K562 (cell line): ENCODE measurements at places on chromosomes 12 and 14. TPM values are rescaled to one million over a fixed set of nuclear protein-coding genes. Genes with fewer than 3 reads are reported as not detected.

- H3K27me3 ChIP-seq = no peaks in the 10 kb centered on the region
- H3K27ac ChIP-seq = no peak overlapping the region
- no peak overlapping the region for H3K4me3 ChIP-seq
- DNase-seq = no peak
These were observed 150.5 kb upstream of the KRR1 start for GRCh38 chr12:75661908-75662307.

GRCh38 chr14:34837801-34838322, 37.3 kb downstream of the BAZ1A start:
- H3K36me3 ChIP-seq = peaks cover 37% of the 10 kb centered on the region
- peaks cover under 1% of the 10 kb centered on the region; the same call in 1 of the 2 replicates for H3K4me1 ChIP-seq
- DNase-seq = no peak
- H3K27ac ChIP-seq = no peak overlapping the region
- H3K27me3 ChIP-seq = no peaks in the 10 kb centered on the region

DNA sequence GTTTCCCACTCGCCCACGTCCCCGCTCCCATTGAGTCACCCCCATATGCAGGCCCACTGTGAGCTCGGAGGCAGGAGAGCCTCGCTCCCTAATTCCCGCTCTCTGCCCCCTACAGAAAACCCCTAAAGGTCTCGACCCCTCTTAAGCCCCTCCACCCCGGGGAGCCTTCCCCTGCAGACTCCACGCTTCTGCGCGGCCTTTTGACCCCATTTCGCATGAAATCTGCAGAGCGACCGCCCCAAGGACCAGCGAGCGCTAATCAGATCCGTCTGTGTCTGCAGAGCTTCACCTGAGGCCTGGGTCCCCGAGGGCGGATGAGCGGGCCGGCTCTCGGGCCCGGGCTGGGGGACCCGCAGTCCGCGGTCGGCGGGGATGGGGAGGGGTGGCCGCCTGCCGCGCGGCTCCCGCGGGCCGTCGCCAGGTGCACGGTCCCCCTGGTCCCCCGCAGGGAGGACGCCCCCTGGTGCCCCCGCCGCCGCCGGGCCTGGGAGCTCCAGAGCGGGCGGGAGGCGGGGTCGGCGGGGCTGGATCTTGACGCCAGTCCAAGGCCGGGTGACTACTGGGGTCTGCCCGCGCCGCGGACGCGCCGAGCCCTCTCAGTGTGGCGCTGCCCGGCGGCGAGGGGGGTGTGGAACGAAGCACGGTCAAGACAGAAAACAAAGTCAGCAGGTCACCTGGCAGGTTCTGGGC, 10.1 kb downstream of the BMP4 start:
- H3K4me1 ChIP-seq = no peaks in the 10 kb centered on the region
- no peak overlapping the region for H3K27ac ChIP-seq
- DNase-seq = no peak
- H3K27me3 ChIP-seq = peaks cover 5% of the 10 kb centered on the region
- no peaks in the 10 kb centered on the region for H3K36me3 ChIP-seq

DNA sequence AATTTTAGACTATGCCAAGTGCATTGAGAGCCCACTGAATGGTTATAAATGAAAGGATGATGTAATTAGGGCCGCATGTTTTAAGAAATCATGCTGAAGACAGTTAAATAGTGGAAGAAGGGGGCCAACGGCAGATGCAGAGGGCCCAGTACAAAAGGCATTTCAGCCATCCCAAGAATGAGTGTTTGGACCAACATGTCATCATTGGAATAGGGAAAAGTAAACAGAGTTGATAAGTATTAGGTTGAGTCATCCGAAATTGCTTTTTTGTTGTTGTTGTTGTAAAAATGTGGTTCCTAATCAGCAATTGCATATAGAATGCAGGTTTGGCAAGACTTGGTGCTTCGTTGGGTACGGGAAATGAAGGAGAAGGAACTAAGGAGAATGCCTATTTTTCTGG, 29.5 kb downstream of the BMP4 start:
- H3K4me1 ChIP-seq = no peaks in the 10 kb centered on the region
- DNase-seq = no peak
- H3K27me3 ChIP-seq = no peaks in the 10 kb centered on the region
- H3K27ac ChIP-seq = no peak overlapping the region

DNA sequence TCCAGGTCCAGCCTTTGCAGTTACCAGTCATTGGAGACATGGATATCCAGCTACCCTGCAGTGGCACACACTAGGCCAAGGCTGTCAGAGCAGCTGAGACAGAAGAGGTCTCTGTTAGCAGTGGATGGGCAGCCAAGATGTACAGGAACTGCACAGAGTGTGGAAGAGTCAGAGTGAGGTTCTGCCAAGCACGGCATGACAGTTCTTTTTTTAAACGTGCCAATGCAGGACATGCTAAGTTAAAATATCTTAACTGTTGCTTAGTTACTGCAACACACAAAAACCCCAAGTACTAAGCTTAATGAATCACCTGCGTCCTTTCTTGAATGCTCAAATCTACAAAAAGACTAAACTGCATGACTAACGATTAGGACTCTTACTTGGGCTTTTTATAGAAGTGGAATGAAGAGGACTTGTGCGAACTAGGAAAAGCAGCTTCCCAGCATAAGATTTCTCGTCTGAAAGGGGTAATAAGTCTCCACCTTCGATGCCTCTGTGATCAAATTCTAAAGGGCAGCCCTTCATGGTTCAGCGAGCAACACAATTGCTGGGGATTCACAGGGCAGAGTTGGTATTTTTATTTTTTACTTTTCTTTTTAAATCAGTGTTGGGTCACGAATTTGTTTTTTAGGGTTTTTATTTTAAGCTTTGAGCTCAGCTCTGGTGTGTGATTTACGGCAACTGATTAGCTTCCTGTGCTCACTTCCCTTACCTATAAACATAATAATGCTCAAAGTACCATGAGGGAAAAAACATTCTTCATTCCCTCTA, 20.6 kb downstream of the MAPK1IP1L start:
- no peaks in the 10 kb centered on the region for H3K36me3 ChIP-seq
- no peak for DNase-seq
- H3K4me3 ChIP-seq = no peak overlapping the region
- no peak overlapping the region for H3K27ac ChIP-seq
- H3K27me3 ChIP-seq = no peaks in the 10 kb centered on the region
- H3K4me1 ChIP-seq = peaks cover 13% of the 10 kb centered on the region; the same call in 1 of the 3 replicates

- no peak overlapping the region for H3K27ac ChIP-seq
- no peak for DNase-seq
- H3K4me1 ChIP-seq = no peaks in the 10 kb centered on the region
- no peaks in the 10 kb centered on the region for H3K27me3 ChIP-seq
- H3K4me3 ChIP-seq = no peak overlapping the region
- no peaks in the 10 kb centered on the region for H3K36me3 ChIP-seq
These were observed 106.7 kb downstream of the PPM1A start for GRCh38 chr14:60355768-60356167.

DNA sequence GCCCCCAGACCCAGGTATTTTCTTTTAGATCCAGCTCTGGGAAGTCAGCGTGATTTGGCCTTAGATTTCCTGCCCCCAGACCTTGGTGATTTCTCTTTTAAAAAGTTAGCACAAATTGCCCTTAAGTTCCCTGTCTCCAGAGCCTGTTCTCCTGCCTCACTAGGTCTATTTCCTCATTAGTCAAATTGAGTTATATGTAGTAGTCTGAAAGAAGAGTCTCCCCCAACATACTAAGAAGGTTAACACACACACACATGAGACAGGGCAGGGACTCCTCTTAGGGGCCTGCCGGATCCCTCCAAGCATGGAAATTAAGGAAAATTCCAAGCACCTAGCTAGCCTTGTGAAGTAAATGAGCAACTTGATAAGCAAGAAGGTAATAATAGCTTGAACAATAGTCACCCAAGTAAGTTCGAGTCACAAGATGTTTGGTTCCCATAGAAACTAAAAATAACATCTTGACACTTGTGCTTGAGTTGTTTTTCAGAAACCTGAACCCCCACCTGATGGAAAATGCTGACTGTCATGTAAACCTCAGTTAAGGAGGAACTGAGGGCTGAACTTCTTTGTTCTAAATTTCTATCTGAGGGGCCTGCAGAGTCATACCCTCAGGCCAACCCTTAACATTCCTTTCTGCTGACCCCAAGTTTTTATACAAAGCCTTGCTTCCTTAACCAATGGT, 51.6 kb downstream of the CAND1 start:
- DNase-seq = no peak
- H3K36me3 ChIP-seq = peaks cover 12% of the 10 kb centered on the region; the same call in 1 of the 3 replicates
- no peak overlapping the region for H3K27ac ChIP-seq
- H3K4me1 ChIP-seq = no peaks in the 10 kb centered on the region
- H3K4me3 ChIP-seq = no peak overlapping the region

DNA sequence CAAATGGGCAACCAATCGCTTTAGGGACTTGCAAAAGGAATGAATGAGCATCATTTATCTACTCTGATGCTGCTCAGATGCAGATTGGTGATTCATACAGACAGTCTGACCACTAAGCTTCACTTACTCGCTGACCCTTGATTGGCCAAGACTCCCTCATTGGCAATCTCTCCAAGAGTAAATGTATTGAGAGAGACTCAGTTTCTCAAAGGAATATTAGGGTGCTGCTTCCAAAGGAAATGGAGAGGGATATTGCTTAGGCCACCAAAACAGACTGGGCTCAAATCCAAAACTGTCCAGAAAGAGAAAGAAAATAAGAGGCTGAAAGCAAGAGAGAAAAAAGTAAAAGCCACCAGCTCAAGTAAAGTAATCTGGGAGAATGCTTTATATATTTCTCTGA, 785.2 kb downstream of the GALC start:
- no peaks in the 10 kb centered on the region for H3K36me3 ChIP-seq
- H3K4me1 ChIP-seq = no peaks in the 10 kb centered on the region
- no peak overlapping the region for H3K4me3 ChIP-seq
- DNase-seq = no peak
- no peaks in the 10 kb centered on the region for H3K27me3 ChIP-seq

DNA sequence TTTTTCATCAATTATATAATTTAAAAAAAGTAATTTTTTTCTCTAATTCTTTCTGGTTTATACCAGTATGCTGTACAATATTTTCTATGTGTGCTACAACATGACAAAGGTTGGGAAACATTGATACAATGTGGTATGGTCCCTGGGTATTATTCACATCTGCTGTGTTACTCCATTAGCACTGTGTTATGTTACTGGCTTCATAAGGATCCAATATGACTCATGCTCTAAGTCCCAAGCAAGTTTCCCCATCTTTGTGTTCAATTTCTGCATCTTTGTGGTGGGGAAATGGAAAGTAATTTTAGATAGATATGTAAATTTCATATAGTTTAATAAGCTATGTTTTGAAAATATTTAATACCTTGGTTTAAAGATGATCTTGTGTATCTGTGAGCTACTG, 35.8 kb downstream of the FBXO33 start:
- peaks cover 4% of the 10 kb centered on the region; the same call in 1 of the 3 replicates for H3K36me3 ChIP-seq
- H3K27ac ChIP-seq = no peak overlapping the region
- no peaks in the 10 kb centered on the region for H3K27me3 ChIP-seq
- H3K4me3 ChIP-seq = no peak overlapping the region
- DNase-seq = no peak
- H3K4me1 ChIP-seq = no peaks in the 10 kb centered on the region

- no peak overlapping the region for H3K27ac ChIP-seq
- H3K27me3 ChIP-seq = no peaks in the 10 kb centered on the region
- H3K4me3 ChIP-seq = no peak overlapping the region
- DNase-seq = no peak
- H3K36me3 ChIP-seq = no peaks in the 10 kb centered on the region
These were observed 332.2 kb downstream of the DUSP6 start for GRCh38 chr12:89020121-89020480.

- no peaks in the 10 kb centered on the region for H3K27me3 ChIP-seq
- H3K4me3 ChIP-seq = no peak overlapping the region
- H3K27ac ChIP-seq = no peak overlapping the region
These were observed 86.7 kb upstream of the FZD10 start for GRCh38 chr12:130075497-130076076.

- peaks cover 4% of the 10 kb centered on the region; the same call in 2 of the 3 replicates for H3K4me1 ChIP-seq
- H3K27ac ChIP-seq = no peak overlapping the region
- DNase-seq = no peak
- H3K36me3 ChIP-seq = no peaks in the 10 kb centered on the region
- no peak overlapping the region for H3K4me3 ChIP-seq
- peaks cover 6% of the 10 kb centered on the region; the same call in 2 of the 3 replicates for H3K27me3 ChIP-seq
These were observed 21.4 kb downstream of the B4GALNT3 start for GRCh38 chr12:480831-481816.

DNA sequence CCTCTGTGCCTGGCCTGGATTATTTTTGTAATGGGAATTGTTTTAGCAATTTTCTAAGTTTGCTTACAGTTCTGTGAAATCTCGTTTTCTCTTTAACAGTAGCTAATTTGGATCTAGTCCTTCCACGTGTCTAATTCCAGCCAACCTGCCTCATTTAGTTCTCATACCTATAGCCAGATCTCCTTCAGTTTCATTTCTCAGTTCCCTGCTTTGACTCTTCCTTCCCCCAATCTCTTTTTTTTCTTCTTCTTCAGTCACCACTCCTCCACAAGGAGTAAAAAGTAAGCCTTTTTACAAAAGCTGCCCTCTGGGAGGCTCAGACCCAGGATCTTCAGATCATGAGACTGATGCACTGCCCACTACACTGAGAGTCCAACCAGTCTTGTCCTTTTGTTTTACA, 1.4 kb downstream of the THTPA start:
- no peak overlapping the region for H3K27ac ChIP-seq
- H3K27me3 ChIP-seq = no peaks in the 10 kb centered on the region
- DNase-seq = no peak
- peak overlapping the region; percentile 68; the same call in 1 of the 2 replicates for H3K4me3 ChIP-seq
- H3K4me1 ChIP-seq = peaks cover 7% of the 10 kb centered on the region; the same call in 1 of the 3 replicates
- H3K36me3 ChIP-seq = peaks cover 40% of the 10 kb centered on the region; the same call in 2 of the 3 replicates

DNA sequence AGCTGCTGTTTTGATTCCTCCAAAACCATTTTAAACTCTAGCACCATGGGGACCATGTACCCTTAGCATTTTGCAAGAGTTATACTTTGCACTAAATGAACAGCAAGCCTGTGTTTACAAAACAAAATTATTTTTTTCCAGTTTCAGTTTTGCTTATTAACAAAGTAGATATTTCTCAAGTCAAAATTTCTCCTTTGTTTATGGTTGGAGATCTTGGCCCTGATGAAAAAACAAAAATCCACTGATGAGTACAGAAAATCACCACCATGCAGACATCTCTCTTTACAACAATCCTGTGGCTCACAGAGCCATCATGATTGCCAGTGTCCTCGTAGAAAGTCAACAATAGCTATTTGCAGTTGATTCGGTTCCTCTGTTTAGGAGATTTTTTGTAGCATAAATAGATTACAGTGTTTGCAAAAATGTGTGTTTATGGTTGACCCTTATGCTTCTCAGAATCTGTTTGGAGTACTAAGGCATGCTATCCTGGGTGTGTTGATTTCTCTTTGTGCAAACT, 201.1 kb upstream of the NUDT4 start:
- H3K27ac ChIP-seq = no peak overlapping the region
- no peaks in the 10 kb centered on the region for H3K36me3 ChIP-seq
- DNase-seq = no peak
- no peak overlapping the region for H3K4me3 ChIP-seq

PRPF40B gene
- 8.5 and 10.6 TPM in 2 replicates for total RNA-seq

HCAR1 gene
- total RNA-seq = not detected in 2 replicates

PTPN6 gene
- 4.1 and 6.4 TPM in 2 replicates for total RNA-seq

ASB8 gene
- 18.6 and 21.6 TPM in 2 replicates for total RNA-seq

RASAL1 gene
- 0.16 TPM in 1 of 2 replicates, not detected in the other for total RNA-seq

BCL11B gene
- total RNA-seq = 0.09 and 0.18 TPM in 2 replicates

ACTR6 gene
- 67.4 and 74.5 TPM in 2 replicates for total RNA-seq

BICDL1 gene
- 0.95 and 1.3 TPM in 2 replicates for total RNA-seq

BEST3 gene
- total RNA-seq = not detected in 2 replicates
